ENCODE measurements at places on chromosomes 4 and X.

- DNase-seq, result no peak
Observed at GRCh38 chr4:141684785-141685184, 48.4 kb downstream of the IL15 start.

DNA sequence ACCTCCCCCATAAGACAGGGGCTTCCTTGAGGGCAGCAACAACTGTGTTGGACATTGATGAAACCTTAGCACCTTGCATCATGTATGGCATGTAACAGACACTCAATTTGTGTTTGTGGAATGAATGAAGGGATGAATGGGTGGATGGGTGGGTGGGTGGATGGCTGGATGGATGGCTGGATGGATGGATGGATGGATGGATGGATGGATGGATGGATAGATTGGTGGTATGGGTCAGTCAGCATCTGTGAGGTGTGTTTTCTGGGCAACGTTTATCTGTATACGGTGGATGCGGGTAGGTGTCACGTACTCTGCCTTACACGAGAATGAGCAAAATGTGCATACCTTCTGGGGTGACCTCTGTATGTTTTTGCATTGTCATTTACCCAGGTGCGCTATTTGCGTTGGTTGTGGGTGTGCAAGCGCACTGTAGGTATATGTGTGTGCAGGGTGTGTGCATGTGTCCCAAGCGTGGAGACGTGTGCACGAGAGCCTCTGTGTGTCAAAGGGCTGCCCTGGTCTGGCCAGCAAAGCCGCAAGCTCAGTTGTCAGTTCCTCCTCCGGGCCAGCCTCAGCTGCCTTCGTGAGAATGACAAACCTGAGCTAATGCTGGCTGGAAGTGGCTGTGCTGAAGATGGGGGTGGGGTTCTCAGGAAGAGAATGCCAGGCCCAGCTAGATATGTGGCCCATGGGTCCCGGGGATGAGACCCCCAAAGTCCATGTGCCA lies 26.5 kb downstream of the ELF4 start:
- no peak for DNase-seq

DNA sequence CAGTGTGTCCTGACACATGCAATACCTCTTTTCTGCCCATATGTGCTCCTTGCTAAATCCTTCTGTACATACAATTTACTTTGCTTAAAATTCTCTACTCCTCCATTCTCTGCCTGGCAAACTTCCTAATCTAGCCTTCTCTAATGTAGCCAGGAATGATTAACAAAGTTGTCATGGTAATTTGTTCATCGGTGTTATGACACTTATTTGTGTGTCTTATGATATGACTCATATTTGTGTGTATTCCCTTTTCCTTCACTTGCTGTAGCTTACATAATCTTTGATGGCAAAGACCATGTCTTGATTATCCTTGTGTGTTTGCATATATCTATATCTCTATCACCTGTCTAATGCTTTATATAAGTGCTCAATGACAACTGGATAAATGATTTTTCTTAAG lies 133.3 kb downstream of the COL25A1 start:
- no peak for DNase-seq

DNA sequence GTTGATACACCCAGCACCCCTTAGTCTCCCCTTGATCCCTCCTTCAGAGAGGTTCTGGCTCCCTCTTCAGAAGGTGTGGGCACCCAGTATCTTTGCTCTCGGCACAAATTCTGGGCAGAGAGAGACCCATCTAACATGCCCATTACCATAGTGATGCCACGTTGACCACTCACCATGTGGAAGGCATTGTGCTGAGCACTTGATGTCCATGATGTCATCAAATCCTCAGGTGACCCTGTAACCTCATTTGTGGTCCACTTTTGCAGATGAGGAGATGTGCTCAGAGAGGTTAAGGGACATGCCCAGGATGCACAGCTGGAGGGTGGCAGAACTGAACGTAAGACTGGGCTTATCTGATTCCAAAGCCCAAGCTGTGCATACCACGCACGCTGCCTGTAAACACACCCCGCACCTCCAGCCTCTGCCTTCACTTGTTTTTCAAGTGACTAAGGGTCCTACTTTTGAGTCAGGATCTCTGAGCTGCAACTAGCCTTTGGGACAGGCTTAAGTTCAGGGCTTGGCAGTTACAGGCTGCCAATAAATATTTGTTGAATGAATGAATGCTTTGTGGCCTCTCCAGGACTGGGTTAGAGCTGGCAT lies 55.2 kb downstream of the HTRA3 start:
- no peak for DNase-seq

GRCh38 chr4:174211622-174212044 lies 71.8 kb downstream of the FBXO8 start:
- no peak for DNase-seq

DNA sequence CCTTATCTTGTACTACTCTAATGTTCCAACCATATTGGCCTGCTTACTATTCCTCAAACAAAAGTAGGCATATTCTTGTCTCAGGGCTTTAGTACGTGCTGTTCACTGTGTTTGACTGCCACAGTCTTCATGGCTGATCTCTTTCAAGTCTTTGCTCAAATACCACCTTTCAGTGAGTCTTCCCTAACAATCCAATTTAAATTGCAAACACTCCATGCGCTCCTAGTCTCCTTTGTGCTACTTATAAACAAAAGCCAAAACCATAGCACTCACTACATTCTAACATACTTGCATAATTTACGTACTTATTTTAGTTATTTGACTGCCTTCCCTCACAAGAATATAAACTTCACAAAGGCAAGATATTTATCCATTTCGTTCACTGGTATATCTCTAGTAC lies 1.7 kb upstream of the ART3 start:
- no peak for DNase-seq

- DNase-seq, result no peak
Observed at GRCh38 chr4:63578383-63578782, 830.9 kb downstream of the TECRL start.

DNA sequence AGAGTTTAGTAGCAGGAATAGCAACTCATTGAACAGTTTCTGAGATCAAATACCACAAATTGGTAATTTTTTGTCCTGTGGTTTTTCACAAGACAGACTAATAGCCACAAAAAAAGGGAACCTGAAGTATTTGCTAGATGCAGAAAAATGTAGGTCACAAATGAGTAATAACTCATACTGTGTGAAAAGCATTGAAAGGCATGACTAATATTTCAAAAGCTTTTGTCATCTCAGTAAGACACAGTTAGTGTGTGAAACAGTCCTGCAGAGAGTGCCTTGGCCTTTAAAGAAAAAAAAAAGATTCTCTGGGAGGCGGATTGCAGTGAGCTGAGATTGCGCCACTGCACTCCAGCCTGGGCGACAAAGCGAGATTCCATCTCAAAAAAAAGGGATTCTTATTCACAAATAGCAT lies 31.4 kb upstream of the SLC25A31 start:
- DNase-seq, result peak; percentile 54

DNA sequence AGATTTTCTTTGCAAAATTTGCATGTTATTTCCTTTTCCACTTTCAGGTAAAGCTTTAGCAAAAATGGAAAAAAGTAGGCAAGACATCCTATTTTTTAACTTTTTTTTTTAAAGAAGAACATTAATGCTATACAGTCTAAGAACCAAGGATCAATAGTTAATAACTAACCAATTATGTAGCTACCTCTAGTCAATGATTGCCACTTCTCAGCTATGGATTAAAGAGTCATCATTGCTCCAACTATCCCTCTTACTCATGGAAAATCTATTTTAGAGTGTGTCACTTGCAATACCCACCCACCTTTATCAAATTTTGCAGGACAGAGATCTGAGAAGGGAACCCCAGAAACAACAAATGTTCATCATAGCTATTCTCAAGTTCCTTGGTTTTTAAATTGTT lies 223.1 kb downstream of the ANK2 start:
- DNase-seq, result no peak

DNA sequence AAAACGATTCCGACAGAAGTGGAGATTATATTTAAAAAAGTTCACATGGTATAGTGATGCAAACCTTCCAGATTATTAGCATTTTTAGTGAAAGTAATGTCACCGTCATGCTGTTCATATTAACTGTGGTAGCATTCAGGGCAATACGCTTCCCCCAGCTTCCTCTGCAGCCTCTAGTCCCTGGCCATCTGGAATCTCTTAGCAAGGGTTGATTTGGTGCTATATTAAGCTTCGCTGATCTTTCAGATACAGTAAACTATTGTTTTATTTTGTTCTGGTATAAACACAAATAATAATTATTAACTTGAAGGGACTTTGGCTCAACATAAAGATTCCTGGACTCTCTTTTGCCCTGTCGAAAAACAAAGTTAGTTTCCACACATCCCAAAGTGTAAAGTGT lies 1080.5 kb upstream of the TENM3 start:
- no peak for DNase-seq

GRCh38 chrX:41692162-41692749 lies 3.5 kb downstream of the GPR34 start:
- DNase-seq, result no peak

DNA sequence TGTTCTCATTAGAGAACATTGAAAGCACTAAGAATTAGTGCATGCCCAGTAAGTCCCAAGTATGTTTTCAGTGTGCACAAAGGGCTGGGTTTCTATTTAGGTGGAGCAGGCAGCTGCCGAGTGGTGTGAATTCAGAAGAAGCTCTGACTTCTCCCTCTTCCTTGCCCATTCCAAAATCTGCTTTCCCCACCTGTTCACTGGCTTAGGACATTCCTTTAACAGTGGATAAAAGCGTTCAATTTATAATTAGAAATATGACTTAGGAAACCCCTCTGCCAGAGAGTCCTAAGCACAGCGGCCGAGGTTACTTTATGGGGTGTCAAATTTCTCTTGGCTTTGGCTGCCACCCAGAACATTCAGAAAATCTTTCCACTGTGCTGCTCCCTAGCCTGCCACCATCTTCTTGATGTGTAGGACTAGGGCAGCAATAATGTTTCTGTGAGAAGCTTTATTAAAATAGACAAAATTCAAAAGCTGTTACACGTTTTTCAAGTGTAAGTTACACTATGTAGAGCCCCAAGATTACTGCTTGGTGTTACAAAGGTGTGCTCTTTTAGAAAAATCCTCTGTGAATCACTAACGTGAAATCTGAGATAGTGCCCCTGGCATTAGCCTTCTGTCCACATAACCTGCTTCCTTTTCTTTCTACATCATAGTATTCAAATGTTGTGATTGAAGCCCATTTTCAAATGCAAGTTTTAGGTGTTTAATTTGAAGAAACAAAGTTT lies 191.6 kb upstream of the ANKRD50 start:
- no peak for DNase-seq

GRCh38 chrX:125101971-125102755 lies 217.5 kb upstream of the TEX13C start:
- DNase-seq, result no peak

- DNase-seq, result no peak
Observed at GRCh38 chr4:138049355-138049754, 192.8 kb downstream of the SLC7A11 start.

- DNase-seq, result no peak
Observed at GRCh38 chr4:112593438-112594133, 43.1 kb downstream of the ZGRF1 start.

- DNase-seq, result no peak
Observed at GRCh38 chrX:49019599-49020249, 17.7 kb upstream of the GRIPAP1 start.

DNA sequence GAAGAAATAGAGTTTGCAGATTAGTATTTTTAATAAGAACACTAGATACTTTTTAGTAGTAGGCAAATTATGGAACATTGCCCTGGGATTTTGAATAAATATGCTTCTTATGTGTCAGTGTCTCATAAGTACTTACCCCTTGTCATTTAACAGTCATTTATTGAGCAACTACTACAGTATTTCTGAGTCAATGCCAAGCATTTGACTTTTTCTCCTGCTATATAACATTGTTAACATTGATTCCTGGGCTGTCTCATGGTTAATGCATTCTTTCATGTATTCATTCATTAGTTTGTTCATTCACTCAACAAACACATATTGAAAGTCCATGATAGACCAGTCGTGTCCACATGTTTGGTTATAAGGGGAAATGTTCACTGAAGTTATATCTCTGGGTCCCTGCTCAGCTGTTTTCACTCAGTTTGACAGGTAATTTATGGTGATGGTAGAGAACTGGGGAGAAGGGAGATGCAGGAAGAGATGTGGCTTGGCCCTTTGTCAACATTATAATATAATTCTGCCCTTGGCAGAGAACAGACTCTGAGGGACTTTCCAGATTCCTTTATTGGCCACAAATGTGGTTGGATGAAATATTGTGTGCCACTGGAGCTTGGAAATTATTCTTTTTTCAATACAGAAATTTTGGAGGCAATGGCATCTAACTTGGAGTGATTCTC lies 49.8 kb downstream of the OSTC start:
- DNase-seq, result no peak

- no peak for DNase-seq
Observed at GRCh38 chr4:2066571-2067445, 7.7 kb downstream of the NAT8L start.

- DNase-seq, result no peak
Observed at GRCh38 chr4:92789741-92790140, 486.0 kb downstream of the GRID2 start.

- no peak for DNase-seq
Observed at GRCh38 chr4:40046311-40046980, 10.2 kb upstream of the N4BP2 start.

DNA sequence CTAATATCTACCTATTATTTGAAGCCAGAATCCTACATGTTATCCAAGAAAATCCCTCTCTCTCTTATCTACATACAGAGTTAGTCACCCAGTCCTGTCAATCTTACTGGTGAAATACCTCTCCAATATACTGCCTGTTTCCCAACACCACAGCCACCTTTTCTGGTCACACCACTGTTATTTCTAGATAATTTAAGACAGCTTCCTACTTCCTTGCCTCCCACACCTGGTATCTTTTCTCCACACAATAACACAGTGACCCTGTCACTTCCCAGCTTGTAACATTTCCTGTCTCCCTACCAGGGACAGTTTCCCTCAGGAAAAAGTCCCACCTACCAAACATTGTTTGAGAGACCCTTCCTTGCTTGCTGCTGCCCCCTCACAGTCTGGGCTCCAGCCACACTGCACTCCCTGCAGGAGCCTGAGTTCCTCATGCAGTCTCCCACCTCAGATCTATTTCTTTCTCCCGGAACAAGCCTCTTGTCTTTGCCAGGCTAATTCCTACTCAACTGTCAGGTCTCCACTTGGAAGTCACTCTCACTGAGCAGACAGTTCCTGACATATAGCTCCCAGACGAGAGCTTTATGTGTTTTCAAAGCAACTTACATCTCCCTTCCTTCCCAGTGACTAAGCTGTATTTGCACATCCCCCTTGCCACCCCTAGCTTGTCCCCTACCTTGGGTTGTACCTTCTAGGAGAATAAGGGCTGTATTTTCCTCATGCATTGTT lies 73.6 kb upstream of the QRFPR start:
- no peak for DNase-seq

- DNase-seq, result no peak
Observed at GRCh38 chrX:69813677-69814076, 197.8 kb downstream of the EDA start.

All from GM18507 (cell line).